ENCODE measurements at places on chromosomes 7 and 10. TPM values are rescaled to one million over a fixed set of nuclear protein-coding genes. Genes with fewer than 3 reads are reported as not detected.

DNA sequence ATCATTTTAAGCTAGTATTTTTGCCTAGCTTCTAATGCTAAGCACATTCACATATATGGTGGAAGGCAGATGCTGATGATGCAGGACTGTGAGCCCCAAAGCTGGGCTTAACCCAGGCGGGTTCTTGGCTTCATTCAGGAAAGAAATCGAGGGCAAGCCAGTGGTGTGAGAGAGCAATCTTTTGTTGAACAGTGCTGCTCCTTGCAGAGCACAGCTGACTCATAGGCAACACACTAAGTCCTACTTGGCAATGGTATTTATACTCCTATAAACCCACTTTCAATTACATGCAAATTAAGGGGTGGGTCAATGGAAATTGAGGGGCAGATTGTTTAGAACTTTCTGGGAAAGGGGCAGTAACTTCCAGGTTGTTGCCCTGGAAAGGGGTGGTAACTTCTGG is 42.0 kb upstream of the CELF2 start:
- DNase-seq = no peak

GRCh38 chr10:21068026-21068656 is 171.0 kb upstream of the NEBL start:
- no peak for DNase-seq

DNA sequence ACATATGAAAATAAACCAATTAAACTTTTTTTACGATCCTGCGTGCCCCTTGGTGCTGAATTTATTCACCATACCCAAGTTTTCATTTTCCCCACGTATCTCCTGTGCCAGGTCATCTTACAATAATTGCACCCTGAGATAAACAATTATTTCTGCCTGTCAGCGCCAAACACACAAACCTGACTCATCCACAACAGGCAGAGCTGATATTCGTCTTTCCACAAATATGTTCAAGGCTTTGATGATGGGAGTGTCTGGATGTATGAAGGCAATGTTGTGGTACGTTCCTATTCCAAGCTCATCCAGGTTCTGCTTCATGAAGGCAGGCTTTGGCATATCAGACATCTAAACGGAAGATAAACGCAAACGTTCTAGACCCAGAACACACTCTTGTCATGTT is 45.8 kb upstream of the RHEB start:
- DNase-seq = no peak

- DNase-seq = no peak
Observed at GRCh38 chr10:5887029-5887428, 2.7 kb downstream of the ANKRD16 start.

PTN gene
- total RNA-seq = not detected
